WTC11 (cell line): ENCODE measurements at places on chromosomes 2 and 18.
A peak's percentile ranks its signal among the peaks of the same experiment; 100 is the strongest.

DNA sequence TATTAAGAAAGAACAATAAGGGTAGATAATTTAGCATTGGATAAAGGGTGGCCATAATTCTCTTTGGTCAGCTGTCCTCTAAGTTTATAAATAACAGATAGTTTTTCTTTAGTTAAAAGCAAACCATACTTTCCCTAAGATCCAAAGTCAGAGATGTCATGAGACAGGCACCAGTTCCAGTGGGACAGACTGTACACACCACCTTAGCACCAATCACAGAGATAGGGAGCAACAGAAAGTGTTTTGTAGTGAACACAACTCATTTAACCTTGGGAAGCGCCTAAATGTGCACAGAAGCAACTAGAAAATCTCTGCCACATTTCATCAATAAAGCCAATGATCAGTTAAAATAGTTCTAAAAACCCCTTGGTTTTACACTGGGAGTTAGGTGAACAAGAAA is 186.8 kb upstream of the SMAD7 start:
- no peak for DNase-seq

GRCh38 chr2:63665846-63666475 is 77.2 kb downstream of the MDH1 start:
- no peak for DNase-seq

- no peak for DNase-seq
Measured at GRCh38 chr2:200253639-200254038, 52.9 kb upstream of the SPATS2L start.

GRCh38 chr2:47402555-47402804 is 476 bp upstream of the MSH2 start:
- DNase-seq = no peak

DNA sequence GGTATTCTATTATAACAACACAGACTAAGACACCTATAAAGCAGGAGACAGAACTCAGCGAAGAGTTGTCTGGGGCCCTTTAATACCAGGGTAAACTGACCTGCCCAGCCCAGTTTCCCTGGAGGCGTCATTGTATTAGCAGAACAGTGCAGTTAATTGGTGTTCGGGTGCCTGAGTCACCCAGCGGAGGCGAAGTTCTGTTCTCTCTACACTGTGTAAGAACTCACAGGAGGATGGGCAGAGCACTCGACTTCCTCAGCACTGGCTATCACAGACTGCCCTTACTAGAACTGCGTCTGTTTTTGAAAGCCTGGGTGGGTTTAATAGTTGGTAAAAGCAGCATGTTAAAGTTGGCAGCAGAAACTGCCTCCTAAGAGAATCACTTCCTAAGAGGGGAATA is 106.5 kb upstream of the ATP8B1 start:
- no peak for DNase-seq

GRCh38 chr2:115913921-115914320 is 1471.5 kb downstream of the DPP10 start:
- no peak for DNase-seq

DNA sequence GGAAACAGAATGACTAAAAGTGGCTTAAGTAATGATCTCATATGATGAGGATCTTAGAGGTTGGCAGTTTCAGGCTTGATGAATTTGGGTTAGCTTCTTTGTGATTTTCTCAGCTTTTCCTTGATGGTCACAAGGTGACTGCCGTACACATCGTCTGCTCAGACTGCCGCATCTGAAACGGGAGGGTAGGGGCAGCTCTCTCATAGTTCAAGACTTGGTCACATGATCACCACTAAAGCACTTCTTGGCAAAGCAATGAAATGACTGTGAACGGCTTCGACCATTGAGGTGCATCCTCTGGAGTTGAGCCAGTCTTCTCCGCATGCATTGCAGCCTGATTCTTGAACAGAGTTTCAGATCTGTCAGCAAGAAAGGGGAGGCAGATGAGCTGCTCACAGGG is 43.8 kb downstream of the LPIN1 start:
- no peak for DNase-seq

- no peak for DNase-seq
Measured at GRCh38 chr2:232893834-232894233, 23.8 kb downstream of the SNORC start.

DNA sequence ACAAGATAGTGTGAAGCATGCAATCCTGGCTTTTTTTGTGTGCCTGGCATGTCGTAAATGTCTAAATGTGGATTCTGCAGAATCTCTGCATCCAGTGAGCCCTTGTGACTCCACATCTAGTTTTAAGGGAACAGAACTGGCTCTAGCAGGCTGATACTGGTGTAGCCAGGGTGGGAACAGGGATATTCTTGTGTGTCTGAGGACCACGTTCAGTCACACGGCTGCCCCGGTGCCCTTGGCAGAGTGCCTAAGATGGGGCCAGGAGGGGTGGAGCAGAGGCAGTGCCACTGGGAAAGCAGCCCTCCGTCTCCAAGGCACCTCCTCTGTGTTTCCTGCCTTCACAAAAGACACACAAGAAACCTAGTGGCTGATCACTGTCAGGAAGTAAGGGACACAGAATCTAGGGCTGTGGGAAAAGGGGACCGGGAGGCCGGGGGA is 91.5 kb upstream of the PARD3B start:
- DNase-seq = peak; percentile 10

DNA sequence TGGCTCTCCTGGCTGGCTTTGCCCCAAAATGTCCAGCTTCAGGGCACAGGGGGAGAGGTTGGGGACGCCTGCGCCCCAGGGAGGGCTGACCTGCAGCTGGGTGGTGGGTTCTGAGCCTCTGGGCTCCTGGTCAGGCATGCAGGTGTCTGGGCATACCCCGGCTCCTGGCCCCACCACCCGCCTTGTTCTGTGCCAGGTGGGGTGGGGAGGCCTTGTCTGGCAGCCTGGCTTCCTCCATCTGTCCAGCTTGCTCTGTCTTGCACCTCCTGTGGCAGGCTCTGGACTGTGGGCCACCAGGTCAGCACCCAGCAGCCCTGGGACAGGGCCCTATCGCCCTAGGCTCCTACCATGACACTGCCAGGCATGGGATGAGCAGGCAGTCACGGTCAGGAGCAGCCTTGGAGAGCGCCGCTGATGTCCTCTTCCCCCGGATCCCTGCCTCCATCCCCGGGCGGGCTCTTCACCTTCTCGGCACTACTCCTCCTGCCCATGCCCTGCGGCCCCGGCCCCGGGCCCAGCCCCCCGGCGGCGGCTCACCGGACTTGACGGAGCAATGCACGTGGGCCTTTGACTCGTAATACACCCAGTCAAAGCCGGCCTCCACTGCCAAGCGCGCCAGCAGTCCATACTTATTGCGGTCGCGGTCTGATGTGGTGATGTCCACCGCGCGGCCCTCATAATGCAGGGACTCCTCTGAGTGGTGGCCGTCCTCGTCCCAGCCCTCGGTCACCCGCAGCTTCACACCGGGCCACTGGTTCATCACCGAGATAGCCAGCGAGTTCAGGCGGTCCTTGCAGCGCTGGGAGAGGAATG is 3.6 kb downstream of the IHH start:
- DNase-seq = peak; percentile 47

DNA sequence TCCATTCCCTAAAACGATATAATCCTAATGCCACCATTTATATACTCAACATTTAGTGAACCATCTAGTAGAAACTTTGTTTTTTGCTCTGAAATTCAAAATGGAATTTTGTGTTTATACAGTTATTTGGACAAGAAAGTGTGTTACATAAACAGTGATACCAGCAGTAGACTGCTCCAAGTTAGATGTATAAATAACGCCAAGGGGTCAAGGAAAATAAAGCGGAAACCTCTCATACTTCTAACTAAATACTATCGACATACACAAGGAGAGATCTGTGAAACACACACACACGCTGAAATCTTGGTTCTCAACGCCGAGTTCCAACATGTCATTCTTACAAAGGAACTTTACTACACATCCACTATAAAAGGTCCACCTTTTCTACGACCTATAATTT is 1.2 kb downstream of the TXNL1 start:
- DNase-seq = no peak

DNA sequence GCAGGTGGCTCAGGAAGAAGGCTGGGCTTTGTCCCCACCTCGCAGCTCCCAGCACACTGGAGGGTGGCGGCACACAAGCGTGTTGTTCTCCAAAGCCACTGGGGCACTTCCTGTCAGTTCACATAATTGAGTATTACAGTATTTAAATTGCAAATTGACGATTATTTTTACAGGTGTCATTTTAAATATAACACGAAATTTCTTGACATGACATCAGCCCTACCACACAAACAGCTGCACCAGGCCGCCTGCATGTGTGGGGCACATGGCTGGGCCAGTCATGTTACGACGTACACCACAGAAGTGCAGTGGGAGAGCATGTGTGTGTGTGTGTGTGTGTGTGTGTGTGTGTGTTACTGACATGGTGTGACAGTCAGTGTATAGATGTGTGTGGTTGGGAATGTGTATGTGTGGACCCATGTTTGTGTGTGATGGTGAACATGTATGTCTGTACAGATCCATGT is 155.6 kb downstream of the TTC32 start:
- no peak for DNase-seq

DNA sequence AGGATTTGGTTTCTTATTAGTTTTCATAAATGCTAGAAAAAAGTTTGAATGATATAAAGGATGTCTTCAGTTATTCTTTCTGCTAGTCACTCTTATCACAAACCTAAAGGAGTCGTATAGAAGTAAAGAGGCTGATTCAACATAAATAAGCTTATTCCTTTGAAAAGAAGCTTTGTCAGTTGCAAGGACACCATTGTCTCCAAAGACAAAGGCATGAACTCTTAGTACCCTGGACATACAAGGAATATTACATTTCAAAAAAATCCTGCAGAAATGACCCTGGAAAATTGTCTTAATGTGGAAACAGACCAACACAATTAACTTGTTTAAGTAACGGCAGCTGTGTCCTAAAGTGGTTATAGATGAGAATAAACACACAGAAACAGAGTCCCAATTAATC is 528.0 kb downstream of the CPS1 start:
- DNase-seq = no peak

DNA sequence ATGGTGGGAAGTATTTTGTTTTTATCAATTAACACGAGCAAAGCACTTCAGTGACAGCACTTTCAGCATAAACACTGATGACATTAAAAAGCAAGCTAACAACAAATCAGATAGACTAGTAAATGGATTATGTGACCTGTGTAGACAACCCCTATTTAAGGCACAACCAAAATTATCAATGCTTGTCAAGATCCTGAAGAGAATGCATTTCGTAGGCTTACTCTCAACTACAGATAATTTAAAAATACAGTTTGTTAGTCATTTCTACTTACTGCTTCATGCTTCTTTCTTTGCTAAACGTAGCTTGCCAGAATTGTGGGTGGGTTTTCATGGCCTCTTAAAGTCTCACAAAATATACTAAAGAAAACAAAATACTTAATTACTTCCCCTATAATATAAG is 3.4 kb downstream of the CSRNP3 start:
- DNase-seq = no peak

- no peak for DNase-seq
Measured at GRCh38 chr2:121695171-121695451, 41.6 kb downstream of the NIFK start.

DNA sequence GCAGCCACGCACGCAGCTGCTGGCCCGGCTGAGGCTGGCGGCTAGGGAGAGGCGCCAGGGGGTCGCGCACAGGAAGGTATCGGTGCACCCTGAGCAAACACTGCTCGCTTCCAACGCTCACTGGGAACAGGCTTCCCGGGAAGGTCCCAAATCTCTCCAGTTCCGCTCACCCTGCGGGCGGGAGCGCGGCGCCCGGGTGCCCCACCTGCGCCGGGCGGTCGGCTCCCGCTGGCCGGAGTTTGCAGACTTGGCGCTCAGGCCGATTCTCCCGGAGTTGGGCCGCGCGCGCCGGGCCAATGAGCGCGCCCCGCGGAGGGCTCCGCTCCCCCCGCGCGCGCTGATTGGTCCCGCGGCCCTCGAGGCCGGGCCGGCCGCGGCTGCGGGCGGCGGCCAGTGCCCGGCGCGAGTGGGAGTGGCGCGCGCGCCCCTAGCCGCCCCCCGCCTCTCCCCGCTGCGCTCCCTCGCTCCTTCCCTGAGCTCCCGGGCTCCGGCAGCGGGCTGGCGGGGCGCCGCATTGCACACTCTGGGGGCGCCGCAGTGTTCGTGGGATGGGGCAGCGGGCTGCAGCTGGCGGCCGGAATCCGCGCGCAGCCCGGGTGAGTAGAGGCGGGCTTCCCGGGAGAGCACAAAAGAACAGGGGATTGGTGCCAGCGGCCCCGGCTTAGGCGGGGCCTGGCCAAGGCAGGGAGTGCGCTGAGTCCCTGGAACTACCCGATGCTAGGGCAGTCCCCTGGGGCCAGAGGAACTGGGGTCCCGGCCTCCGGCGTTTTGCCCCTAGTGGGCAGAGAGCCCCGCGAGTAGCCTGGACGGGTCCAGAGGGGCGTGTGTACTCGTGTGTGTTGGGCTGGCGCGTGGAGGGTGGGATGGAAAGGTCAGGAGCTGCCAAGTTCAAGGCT is at the start of gene LYPD6:
Gene LYPD6, plus strand, starts transcription at position 461 of the 896 bp plus-strand sequence. CDS start 107,122 bp downstream, outside the sequence.
- peak; percentile 71 for DNase-seq

GRCh38 chr2:71747559-71747958 is 294.2 kb downstream of the DYSF start:
- DNase-seq = no peak

DNA sequence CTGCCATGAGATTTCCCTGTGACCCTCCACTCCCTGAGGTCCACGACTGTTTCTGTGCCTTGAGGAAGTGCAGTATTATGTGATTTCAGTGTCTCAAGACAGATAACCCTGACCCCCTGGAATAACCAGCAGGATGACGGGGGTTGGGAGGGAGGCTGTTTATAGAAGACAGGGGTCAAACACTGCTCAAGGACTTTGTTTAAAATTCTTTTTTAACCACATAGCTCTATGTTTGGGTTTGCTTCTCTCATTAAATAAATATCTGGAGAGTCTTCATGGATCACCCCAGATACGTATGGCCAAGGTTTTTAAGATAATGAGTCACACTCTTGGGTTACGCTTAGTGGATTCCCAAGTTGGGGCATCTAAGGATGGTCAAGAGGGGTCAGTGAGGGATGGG is 523.8 kb upstream of the TNP1 start:
- DNase-seq = no peak

GRCh38 chr2:241890524-241891235 is 21.2 kb downstream of the RTP5 start:
- no peak for DNase-seq

DNA sequence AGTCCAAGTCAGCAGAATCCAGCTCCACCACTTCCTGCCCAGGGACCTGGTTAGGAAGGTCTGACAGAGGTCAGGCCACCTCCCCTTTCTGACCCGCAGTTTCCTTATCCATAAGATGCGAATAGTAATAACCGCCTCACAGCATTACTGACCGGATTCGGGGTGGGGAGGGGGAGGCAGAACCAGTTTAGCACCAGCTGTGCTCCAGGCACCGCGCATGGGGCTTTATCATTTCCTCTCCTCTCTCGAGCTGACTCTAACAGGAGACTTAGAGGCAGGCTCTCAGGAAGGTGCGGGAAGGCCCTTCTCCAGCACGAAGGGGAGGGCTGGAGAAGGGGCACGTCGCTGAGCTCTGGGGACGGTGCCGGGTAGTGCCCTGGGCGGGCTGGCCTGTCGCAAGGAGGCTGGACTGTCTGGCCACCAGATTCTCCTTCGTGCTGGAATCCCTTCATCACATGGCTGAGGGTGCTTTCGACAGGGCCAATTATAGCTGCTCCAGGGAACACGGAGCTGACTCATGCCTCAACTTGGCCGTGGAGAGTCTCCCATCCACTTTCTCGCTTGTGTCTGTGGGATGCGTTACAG is 5.7 kb downstream of the EHD3 start:
- no peak for DNase-seq

GRCh38 chr2:196167666-196168065 is 3.7 kb downstream of the STK17B start:
- no peak for DNase-seq
